ENCODE measurements at places on chromosomes 16 and 17.

GRCh38 chr16:75648265-75649076 lies 898 bp downstream of the TERF2IP start:
- no peak for DNase-seq

GRCh38 chr17:79453481-79453880 lies 157.4 kb downstream of the RBFOX3 start:
- DNase-seq: no peak

GRCh38 chr16:8581831-8582580 lies 8.3 kb downstream of the TMEM114 start:
- DNase-seq: no peak

GRCh38 chr16:50532576-50532975 lies 15.6 kb upstream of the NKD1 start:
- DNase-seq: peak; percentile 56

DNA sequence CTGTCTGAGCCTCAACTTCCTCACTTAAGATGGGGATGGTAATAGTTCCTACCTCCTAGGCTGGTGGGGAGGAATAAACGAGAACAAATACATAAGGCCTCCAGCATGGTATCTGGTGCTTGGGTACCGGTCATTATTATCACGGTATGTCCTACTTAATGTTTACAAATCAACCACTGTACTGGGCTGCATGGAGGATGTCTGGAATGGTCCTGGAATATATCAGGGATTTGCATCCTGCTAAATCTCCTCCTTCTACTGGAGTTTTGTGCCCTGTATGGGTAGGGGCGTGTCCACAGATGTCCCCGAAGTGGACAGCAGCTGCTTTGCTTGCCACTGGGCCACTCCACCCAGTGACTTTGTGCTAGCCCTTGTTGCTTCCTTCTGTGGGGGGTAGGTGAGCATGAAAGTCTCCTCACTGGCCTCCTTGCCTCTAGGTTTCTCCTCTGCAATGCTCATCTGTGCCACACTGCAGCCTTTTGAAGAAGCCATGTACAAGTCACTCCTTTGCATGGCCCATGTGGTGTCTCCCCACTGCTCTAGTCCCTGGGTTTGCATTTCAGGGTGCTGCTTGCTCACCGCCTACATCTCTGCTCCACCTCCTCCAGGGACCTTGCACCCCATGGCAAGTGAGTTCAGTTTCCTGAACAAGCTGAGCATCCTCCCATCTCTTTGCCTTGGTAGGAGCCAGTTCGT lies 2.2 kb upstream of the CMIP start:
- DNase-seq: no peak

DNA sequence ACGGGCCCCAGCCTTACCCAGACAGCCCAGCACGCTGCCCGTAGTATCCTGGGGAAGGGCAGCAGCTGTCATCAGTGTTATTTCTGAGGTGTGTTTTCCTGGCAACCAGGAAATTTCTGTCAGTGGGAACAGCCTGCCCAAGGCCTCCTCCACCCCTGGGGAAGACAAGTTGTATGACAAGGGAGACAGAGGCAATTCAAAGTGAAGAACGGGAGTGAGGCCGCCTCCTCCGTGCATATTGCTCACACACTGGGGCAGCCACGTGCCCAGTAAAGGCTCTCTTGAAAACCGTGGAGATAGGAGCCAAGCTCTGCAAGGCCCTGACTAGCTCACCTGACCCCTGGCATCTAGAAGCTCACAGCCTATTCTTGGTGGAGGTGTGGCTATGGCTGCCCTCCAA lies 57.6 kb downstream of the RAI1 start:
- DNase-seq: no peak

DNA sequence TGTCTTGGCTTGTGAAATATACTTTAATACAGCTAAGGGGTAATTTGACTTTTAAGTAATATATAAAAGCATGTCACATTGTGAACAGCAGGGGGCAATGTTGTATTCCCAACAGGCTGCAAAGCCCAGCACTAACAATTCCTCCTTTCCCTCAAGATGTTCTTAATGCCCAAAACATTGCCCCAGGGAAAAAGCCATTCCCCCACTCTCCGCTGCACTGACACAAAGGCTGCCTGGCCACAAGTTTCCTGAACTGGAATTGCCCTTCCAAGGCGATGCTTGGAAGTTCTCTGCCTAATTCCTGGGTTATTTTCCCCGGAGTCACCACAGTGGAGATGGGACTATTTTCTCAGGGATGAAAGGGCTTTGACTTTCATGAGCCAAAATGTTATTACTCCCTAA lies 27.2 kb downstream of the CLEC16A start:
- DNase-seq: no peak

All from vagina (tissue), 2 donors.